ENCODE measurements at places on chromosomes 13 and 19. TPM values are rescaled to one million over a fixed set of nuclear protein-coding genes. Genes with fewer than 3 reads are reported as not detected.
A peak's percentile ranks its signal among the peaks of the same experiment; 100 is the strongest.

DNA sequence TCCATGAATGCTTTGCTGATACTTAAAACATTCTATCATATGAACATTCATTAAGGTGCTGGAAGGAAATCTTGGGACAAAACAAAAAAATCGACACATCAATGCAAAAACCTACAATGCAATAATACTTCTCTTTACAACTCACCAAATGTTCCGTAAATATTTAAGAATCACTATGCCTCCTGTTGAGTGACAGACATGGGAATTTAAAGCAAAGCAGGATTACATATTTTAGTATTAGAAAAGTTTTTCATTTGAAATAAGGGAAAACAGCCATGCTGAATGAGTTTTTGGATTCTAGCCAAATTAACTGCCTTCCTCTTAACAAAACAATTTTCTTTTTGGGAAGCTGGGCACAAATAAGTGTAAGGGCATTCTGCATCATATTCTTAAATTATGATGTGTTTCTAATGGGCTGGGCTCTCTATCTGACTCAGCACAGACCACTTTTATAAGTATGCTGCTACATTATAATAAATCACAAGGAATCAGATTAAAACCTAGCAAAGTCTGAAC lies 93.7 kb downstream of the RBM26 start:
- no peak for DNase-seq

DNA sequence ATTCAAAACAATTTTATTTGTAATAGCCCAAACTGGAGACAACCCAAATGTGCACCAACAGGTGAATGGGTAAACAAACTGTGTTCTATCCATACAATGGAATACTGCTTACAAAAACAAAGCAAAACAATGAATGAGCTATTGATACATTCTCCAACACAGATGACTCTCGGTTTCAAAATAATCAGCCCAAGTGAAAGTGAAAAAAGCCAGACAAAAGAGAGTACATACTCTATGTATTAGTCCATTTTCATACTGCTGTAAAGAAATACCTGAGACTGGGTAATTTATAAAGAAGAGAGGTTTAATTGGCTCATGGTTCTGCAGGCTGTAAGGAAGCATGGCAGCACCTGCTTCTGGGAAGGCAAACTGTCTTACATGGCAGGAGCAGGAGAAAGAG lies 65.2 kb upstream of the LRCH1 start:
- DNase-seq, result no peak

GRCh38 chr19:13841086-13841961 lies 35.6 kb upstream of the NANOS3 start:
- DNase-seq, result peak; percentile 58

GRCh38 chr19:51712461-51713081 lies 11.2 kb downstream of the HAS1 start:
- DNase-seq, result peak; percentile 8

GRCh38 chr13:46609052-46609451 lies 56.1 kb downstream of the LRCH1 start:
- DNase-seq, result no peak

- DNase-seq, result no peak
Measured at GRCh38 chr13:81017513-81018152, 676.7 kb upstream of the SPRY2 start.

DNA sequence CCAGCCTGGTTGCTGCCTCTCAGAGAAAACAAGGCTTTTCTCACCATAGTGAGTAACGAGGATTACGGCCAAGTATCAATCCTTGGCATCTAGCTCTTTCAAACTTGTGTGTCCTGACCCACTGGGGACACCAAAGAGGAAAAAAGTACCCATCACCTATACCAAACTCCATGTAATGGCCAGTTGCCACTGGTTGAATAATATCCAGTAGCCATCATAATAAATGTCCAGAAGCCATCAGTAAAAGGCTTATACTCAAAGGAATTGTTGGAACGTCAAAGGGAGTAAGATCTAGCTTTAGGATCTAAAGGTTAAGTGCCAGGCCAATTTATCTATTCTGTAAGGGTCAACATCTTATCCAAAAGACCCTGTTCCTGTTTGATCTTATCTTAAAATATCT lies 91.1 kb downstream of the PTPRS start:
- DNase-seq, result no peak

GRCh38 chr19:56118666-56119581 lies 2.2 kb downstream of the ZNF787 start:
- DNase-seq, result peak; percentile 31

- DNase-seq, result peak; percentile 79
Measured at GRCh38 chr19:11482384-11483050, 1.7 kb upstream of the ELAVL3 start.

- no peak for DNase-seq
Measured at GRCh38 chr13:99661791-99662190, 160.5 kb downstream of the TM9SF2 start.

DNA sequence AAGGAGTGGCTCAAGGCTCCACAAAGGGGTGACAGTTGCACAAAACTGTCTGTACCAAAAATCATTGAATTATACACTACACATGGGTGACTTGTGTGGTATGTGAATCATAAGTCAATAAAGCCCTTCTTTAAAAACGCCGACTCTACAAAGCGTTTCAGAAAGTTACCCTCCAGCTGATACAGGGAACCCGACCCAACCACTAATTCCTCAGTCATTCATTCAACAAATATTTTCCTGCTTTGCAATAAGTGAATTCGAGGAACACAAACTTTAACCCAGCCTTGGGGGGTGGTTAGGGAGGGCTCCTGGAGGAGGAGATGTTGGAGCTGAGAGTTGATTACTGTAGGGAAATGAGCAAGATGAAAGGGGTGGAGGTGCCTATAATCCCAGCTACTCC lies 32.0 kb downstream of the LTBP4 start:
- no peak for DNase-seq

Gene FPR3
- total RNA-seq, result 3.6 TPM

Gene PDE4C
- 0.58 TPM for total RNA-seq

Gene ARHGAP35
- total RNA-seq, result 54.3 TPM

Gene ERVV-1
- not detected for total RNA-seq

Gene GJB2
- 40.0 TPM for total RNA-seq
